NCI-H526 treated with DMSO at 0.1 percent for 48 hours (cell line): ENCODE measurements at places on chromosomes 3 and 15.

DNA sequence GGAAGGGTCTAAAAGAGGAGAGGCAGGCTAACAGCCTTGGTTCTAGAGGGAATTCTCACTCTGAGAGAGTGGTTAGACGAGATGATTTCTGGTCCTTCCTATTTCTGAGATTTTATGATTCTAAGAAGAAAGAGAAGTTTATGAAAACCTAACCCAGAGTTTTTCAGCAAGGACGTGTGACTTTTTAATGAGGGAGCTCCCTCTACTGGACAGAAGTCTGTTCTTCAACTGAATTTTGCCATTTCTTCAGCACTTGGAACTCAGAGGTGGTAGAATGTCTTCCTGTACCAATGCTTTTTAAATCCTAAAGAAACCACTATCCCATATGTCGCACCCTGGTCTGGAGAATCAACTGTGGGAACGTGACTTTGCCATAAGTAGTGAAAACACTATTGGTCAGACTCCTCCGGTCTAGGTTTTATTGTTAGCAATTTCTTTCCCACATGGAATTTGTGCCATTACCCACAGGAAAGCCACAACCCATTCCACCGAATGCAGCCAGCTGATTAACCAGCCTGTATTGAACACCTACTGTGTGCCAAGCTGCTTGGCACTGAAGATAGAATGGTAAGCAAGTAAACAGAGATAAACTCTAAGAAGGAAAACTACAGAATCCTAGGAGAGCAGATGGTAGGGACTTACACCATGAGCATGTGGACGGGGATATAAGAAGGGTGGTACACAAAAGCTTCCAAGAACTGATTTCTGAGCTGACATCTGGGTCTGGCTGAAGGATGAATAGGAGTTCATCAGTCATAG is 199.5 kb upstream of the LMCD1 start:
- DNase-seq = peak; percentile 47

GRCh38 chr3:36804295-36805055 is 40.1 kb upstream of the DCLK3 start:
- DNase-seq = no peak

DNA sequence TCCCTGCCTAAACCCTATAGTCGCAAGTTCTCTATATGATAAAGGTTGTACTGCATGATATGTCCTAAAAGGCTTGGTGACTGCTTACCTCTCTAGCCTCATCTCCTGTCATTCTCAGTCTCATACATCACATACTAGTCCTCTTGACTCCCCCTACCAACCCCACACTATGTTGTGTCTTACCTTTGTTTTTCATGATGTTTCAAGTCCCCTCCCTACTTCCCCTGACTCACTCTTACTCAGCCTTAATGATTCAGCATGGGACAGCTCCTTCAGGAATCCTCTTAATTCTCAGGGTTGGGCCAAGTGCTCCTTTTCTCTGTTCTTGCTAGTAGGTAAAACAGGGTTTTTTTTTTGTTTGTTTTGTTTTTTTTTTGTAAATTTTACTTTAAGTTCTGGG is 49.6 kb downstream of the SLMAP start:
- no peak for DNase-seq

DNA sequence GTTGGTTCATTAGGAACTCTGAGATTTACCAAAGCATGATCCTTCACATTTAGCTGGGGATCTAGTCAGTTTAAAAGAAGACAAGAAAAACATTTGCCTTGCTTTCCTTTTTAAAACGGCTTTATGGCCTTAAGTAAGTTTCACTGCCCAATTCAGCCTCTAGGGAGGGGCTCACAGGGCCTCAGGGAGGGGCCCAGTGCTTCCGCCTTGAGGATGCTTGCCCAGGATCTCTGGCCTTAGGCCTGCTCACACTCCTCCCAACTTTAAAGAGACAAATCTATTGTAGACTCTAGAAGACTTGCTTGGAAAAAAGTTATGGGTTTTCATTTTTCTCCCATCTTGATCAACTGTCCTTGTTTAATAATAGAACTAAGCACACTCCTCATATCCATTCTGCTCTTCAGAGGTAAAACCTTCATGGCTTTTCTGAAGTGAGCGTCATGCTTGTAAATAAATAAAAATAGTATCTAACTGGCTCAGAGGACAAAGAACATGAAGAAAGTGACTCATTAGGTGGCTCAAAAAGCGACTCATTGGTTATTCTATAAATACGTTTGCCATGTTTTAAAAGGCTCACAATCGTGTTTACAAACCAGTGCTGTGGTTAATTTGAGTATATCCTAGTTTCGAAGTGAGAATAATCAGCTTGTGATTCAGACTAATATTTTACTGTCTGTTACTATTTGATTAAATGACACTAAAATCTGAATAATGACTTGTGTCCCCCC is 13.7 kb downstream of the PDHB start:
- no peak for DNase-seq

GRCh38 chr3:105327662-105328337 is 38.9 kb upstream of the ALCAM start:
- DNase-seq = no peak

DNA sequence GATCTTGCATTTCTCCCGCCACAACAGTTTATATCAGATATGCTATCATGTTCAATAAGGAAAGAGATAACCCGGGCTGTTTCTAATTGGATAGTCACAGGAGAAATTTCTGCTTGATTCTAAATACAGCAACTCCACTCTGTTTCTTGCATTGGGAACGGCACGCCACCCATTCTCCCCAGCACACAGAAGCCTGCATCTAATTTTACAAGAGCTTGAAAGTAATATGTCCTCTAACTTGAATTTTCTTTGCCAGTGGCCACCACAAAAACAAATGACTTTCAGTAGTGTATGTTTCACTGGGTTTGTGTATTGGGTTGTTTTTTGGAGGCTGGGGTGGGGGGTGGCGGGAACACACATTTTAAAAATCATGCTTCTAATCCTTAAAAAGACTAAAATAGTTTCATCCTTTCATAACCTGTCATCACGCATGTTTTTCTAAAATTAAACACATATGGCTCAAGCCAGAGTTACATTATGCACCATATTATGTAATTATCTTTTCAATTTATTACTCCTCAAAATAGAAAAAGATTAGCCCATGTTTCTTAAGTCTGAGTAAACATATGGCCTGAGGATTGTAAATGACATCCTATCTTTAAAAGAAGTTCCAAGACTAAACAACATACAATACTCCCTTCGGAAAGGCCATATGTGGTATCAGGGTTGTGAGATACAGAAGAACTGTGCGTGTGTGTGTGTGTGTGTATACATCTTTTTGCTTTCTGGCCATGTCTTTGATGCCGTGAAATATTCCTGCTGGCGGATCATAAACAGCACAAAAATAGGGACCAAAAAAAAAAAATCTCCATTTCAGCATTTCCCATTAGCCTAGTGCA is 176.3 kb downstream of the FOXP1 start:
- no peak for DNase-seq

GRCh38 chr15:73601451-73602445 is 31.4 kb downstream of the NPTN start:
- DNase-seq = no peak

DNA sequence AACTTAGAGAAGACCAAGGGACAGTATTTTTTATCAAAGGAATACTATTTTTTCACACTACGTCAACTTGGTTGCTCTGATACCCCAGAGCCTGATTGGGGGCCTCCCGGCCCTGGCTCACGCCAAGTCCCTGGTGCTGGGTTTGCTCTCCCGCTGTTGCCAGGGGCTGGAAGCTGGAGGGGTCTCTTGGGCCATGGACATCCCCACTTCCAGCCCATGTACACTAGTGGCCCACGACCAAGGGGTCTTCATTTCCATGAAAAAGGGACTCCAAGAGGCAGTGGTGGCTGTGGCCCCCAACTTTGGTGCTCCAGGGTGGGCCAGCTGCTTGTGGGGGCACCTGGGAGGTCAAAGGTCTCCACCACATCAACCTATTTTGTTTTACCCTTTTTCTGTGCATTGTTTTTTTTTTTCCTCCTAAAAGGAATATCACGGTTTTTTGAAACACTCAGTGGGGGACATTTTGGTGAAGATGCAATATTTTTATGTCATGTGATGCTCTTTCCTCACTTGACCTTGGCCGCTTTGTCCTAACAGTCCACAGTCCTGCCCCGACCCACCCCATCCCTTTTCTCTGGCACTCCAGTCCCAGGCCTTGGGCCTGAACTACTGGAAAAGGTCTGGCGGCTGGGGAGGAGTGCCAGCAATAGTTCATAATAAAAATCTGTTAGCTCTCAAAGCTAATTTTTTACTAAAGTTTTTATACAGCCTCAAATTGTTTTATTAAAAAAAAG is 20.3 kb upstream of the BSN start:
- DNase-seq = no peak

- DNase-seq = no peak
These were observed 90.5 kb downstream of the CHRNA7 start for GRCh38 chr15:32120577-32121383.

DNA sequence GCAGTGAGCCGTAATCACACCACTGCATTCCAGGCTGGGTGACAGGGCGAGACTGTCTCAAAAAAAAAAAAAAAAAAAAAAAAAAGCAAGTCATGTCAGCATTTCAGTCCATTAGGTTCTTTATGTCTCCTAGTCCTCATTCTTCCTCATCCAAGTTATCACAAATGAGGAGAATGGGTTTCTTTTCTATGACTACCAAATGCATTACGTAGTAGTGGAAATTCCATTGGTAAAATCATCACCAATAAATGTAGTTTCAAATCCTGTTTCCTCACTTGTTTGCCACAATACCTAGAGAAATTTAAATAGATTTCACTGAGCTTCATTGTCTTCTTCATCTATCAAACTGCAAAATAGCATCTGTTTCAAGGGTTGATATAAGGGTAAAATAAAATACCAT is 317.6 kb upstream of the MME start:
- DNase-seq = no peak

DNA sequence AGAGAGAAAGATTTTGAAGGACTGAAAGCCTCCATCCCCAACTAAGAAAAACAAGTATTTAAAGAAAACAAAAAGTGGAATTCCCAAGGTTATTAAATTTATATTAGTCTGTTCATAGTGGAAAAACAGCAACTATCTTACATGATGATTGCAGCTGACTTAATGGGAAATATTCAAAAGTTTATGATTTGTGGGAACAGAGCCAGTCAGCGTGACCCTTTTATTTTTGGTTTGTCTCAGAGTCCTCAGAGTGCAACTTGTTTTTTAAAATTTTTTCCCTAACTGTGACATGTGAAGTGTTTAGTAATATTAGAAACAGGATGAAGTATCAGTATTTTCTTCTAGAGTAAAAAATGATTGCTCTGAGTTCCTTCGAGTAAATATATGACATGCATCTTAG is 441.9 kb upstream of the MCTP2 start:
- no peak for DNase-seq

DNA sequence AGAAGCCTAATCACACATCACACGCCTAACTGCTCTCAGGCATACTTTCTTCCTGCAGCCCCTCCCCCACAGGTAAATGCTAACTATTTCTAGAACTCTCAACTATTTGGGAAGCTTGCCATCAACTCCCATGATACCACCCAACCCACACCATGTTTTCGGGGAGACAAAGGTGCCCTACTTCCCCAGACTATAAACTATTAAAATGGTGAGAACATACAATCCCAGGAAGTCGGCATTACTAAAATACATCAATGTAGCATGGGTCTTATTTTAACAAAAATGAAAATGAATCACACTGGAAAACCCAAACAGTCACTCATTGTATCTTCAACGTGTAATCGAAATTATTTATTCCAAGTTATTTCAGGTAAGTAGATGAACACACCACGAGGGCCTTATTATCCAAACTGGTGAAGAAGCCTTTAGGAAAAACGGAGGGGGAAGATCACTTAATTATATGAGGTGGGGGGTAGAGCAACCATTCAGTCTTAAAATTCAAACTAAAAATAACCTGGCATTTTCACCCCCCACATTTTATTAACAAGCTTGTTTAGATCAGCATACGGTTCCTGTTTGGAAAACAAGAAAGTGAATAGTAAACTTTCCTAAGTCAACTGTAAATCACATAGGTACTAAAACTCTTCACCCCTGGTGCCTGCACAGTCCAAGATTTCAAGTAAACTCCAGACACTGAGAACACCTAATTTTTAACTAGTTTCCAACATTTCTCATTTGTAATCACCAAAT is 1.9 kb downstream of the TBL1XR1 start:
- DNase-seq = peak; percentile 11

DNA sequence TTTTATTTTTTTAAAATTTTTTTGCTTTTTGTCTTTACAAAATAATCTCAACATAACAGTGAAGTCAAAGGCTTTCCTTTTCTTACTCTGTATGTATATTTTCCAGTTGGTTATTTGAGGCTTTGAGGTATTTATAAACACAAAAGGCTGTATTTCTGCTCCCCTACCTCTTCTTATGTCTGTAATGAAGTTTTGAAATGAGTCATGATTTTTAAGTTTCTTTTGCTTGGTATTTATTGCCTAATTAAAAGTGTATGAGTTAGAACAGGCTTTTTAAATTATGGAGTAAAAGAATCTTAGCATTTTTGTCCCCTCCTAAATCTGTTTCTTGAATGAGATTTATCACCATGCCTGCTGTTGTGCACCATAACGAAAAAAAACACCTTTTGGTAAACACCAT is 66.0 kb downstream of the DCUN1D1 start:
- DNase-seq = no peak

GRCh38 chr3:125023833-125024555 is 31.8 kb downstream of the HEG1 start:
- no peak for DNase-seq

GRCh38 chr15:85607842-85608241 is 186.9 kb downstream of the KLHL25 start:
- DNase-seq = no peak

DNA sequence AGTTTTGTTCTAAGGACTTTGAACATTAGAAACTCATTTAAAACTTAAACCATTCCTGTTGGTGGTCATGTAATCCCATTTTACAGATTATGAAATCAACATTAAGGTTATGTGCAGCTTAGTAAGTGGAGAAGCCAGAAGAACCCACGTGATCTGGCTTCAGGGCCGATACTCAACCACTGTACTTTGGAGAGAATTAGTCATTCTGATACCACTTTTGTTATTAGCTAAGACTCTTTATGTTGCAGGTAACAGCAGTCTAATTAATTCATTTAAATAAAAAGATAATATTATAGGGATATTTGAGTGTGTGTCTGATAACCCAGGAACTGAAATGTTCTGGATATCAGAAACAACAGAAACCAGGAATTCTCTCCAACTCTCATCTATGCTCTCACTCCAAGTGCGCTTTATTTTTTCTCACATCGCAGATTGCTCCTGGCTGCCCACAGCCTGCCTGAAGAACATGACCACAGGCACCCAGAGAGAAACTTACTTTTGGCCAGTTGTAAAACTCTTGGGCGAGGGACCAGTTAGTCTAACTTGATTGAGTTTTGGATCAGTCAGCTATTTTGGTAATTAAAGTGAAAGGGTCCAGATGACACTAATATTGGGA is 25.2 kb downstream of the UBE2E1 start:
- no peak for DNase-seq

- DNase-seq = no peak
These were observed 497.1 kb downstream of the ZIC1 start for GRCh38 chr3:147906285-147906684.

DNA sequence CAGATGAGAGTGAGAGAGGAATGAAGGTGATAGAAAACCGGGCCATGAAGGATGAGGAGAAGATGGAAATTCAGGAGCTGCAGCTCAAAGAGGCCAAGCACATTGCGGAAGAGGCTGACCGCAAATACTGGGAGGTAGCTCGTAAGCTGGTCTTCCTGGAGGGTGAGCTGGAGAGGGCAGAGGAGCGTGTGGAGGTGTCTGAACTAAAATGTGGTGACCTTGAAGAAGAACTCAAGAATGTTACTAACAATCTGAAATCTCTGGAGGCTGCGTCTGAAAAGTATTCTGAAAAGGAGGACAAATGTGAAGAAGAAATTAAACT is 88.9 kb downstream of the EOMES start:
- no peak for DNase-seq

- DNase-seq = no peak
These were observed 25.5 kb downstream of the SLC12A8 start for GRCh38 chr3:125186800-125187598.
